ENCODE measurements at places on chromosomes 12 and 14.
A peak's percentile ranks its signal among the peaks of the same experiment; 100 is the strongest.

- DNase-seq, result no peak
Measured at GRCh38 chr14:22255017-22255950, 333.7 kb downstream of the DAD1 start.

DNA sequence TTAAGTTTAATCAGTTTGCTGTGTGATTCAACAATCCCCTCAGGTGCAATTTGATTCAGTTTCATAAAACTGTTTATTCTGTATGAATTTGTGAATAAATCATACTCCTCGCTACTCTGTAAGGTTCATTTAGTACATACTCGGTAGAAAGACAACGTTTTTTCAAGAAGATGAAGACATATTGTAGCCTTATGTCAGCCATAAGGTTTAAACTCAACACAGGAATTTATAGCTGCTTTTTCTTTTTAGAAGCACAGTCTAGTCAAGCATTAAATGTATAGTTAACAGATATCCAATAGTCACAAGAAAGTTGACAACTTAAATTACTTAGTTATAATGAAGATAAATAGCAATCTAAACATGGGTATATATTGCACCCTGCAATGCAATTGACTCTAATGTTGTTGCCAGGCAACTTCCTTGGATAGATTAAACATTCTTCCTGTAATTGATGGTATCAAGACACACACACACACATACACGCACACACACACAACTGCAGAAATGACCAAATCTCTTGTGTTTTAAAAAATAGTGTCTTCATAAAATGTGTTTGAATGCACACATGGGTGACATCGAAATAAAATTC lies 151.5 kb upstream of the MGAT4C start:
- DNase-seq, result no peak

GRCh38 chr12:113007166-113007565 lies 28.8 kb downstream of the OAS2 start:
- DNase-seq, result peak; percentile 60

- no peak for DNase-seq
Measured at GRCh38 chr14:104751539-104752422, 1.2 kb upstream of the SIVA1 start.

GRCh38 chr12:121580959-121581685 lies at the start of gene KDM2B:
KDM2B (minus strand) TSS chr12:121581023; CDS start chr12:121580911, 112 bp downstream.
- DNase-seq, result peak; percentile 72

- no peak for DNase-seq
Measured at GRCh38 chr14:24789378-24789884, 155.4 kb upstream of the GZMB start.

GRCh38 chr12:23816394-23816851 lies 133.0 kb downstream of the SOX5 start:
- no peak for DNase-seq

DNA sequence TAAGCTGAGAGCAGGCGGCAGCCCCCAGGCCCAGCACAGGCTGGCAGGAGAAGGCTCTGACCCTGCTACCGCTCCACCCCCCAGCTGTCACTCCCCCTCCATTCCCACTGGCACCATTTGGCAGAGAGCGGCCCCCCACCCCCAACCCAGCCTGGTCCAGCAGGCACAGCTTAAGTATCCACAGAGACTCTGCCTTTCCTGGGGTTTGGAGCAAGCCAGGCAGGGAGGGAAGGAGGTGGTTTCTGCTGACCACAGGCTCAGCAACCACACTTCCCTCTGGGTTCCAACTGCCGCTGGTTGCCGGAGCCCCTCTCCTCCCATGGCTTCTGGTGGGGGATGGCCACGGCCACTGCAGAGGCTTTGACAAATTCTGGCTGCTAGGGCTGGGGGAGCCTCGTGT lies 30.5 kb upstream of the CCND2 start:
- DNase-seq, result no peak

DNA sequence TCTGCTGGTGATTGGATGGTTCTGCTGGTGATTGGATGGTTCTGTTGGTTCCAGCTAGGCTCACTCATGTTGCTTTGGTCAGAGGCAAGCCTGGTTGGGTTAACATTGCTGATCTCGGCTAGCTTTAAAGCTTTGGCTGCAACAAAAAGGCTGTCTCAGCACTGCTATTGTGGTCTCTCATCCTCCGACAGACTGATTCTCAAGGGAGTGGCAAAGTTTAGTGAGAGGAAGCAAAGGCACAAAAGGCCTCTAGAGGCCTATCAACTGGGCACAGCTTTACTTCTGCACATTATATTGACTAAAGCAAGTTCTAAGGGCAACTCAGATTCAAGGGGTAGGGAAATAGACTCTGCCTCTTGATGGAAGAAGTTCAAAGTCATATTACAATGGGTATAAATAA lies 84.7 kb upstream of the LGR5 start:
- no peak for DNase-seq

DNA sequence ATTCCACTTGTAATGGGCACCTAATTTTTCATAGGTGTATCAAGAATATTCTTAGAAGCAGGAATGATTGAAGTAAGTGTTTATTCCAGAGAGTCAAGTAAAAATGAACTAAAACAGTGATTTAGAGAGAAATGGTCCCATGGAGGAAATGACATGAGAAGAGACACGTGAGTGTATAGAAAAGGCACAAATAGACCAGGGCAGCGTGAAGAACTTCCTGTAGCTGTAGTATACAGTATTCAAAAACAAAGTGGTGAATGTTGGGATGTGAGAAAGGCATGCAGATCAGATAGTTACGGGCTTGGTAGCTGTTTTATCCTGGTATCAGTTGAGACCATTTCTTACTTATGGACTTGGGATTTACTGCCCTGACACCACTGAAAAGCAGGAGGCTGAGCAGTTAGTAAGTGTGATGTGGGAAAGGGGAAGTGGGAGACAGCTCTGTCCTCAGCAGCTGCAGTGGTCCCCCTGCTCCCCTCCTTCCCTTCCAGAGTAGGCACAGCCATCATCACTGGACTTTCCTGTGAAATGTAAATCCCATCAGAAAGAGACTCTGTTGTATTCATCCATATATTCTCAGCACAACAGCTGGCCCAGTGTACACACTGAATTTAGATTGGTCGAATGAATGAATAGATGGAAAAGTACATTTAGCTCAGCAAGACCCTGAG lies 16.8 kb upstream of the TESPA1 start:
- DNase-seq, result no peak

- DNase-seq, result no peak
Measured at GRCh38 chr12:112705037-112705632, 86.4 kb upstream of the RPH3A start.

DNA sequence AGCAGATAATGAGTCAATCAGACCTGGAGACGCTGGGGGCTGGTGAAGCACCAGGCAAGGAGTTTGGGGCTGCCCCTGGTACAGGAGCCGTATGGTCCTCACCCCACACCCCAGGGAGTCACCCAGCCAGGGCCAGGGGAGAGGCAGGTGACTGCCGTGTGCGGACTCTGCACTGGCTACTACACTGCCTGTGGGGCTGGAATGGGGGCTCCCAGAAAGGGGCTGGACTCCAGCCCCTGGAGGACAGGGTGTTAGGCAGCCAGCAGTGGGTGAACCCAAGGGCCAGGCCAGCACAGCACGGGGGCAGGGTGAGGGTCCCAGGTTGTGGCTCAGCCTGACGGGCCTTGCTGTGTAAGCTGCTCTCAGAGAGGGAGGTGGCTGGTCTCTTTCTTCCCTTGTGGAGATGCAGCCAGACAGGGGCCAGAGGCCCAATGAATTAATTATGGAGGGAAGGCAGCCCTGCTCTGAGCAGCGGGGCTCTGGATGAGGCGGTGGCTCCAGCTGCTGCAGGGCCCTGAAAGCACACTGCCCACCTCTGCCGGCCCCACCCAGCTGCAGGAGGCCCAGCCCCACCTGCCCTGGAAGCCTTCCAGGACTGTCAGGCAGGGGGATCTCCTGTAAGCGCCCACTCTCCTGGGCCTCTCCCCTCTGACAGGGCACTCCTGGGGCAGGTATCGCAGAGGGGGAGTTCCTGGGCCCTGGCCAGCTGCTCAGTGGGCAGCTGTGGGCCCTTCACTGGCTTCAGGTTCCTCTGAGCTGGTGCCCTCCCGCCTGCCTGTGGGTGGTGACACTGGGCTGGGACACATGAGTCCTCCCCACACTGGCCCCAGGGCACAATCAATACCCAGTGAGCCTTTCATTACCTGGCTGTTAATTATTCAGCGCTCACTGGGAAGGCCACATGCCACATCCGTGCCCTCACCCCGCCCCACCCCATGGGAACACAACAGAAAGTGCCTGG lies 142.5 kb upstream of the C14orf180 start:
- no peak for DNase-seq

DNA sequence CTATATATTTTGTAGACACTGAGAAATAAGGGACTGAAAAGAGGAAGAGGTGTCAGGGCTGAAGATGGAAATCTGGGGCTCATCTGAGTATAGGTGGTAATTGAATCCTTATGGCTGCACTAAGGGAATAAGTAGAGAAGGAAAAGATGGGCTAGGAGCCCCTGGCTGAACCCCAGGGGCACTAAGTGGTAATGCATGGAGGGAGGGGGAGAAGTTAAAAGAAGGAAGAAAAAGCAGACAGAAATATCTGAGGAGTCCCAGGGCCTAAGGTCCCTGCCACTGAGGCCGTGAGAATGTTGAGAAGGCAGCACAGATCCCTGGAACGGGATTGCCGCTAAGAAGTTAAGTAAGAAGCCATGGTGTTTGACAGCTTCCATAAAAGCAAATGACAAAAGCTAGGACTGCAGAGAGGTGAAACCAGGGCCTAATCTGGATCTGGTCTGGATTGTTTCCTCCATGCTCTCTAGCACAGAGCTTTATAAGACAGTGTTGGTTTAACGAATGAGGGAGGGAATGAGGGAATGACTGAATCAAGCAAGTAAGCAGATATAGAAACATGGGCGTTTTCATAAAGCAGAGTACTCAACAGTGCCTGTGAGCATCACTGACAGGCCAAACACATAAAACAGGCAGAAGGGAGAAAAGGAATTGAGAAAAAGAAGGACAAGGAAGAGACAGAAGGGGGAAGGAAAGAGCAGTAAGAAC lies 92.9 kb downstream of the HMGA2 start:
- DNase-seq, result no peak

GRCh38 chr14:85239791-85240190 lies 290.2 kb upstream of the FLRT2 start:
- no peak for DNase-seq

GRCh38 chr12:108215458-108215857 lies 86.4 kb downstream of the WSCD2 start:
- DNase-seq, result no peak

GRCh38 chr14:104865081-104865630 lies at the start of gene CEP170B:
CEP170B (plus strand) TSS chr14:104865268; CDS start chr14:104868451, 3,183 bp downstream.
- peak; percentile 23 for DNase-seq

GRCh38 chr12:93011100-93011499 lies 82.0 kb upstream of the EEA1 start:
- no peak for DNase-seq

DNA sequence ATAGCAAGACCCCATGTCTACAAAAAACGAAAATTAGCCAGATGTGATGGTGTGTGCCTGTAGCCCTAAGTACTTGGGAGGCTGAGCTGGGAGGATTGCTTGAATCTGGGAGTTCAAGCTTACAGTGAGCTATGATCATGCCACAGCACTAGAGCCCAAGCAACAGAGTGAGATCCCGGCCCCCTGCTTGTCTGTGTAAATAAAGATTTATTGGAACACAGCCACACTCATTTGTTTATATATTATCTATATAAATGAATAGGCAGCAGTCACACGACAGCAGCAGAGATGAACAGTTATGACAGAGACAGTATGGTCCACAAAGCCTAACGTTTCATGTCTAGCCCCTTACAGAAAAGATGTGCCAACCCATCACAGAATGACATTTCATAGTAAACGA lies 14.8 kb downstream of the DDX54 start:
- DNase-seq, result no peak

DNA sequence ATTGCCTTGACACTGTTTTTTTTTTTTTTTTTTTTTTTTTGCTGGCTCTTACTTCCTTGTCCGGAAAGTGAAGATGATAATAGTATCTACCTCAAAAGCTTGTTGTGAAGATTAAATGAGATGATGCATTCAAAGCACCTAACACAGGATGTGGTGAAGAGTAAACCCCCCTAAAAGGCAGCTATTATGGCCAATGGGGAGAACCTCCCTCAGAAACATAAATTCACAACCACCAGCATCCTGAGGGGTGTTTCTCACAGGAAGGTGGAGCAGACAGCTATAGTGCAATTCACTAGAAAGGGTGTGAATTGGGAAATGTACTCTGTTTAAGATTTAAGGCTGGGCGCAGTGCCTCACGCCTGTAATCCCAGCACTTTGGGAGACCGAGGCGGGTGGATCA lies 85.4 kb upstream of the CRY1 start:
- DNase-seq, result no peak

DNA sequence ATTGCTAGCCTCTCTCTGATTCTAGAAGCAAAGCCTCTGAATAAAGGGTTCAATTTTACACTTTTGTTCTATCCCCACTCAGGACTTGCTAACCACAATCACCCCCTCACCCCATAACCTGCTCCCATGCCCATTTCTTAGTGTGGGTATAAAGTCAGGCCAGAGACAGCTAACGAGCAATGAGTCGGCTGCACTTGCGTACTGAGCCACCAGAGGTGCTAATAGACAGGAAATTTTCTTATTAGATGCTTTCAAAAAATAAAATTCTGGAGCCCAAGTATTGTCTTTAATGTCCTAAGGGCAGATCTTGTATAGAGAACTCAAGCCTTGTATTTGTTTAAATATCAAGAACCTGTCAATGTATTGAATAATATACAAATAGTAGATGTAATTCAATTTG lies 256.9 kb downstream of the SYT1 start:
- peak; percentile 8 for DNase-seq

GRCh38 chr12:104569346-104570173 lies 112.8 kb downstream of the CHST11 start:
- DNase-seq, result peak; percentile 40

DNA sequence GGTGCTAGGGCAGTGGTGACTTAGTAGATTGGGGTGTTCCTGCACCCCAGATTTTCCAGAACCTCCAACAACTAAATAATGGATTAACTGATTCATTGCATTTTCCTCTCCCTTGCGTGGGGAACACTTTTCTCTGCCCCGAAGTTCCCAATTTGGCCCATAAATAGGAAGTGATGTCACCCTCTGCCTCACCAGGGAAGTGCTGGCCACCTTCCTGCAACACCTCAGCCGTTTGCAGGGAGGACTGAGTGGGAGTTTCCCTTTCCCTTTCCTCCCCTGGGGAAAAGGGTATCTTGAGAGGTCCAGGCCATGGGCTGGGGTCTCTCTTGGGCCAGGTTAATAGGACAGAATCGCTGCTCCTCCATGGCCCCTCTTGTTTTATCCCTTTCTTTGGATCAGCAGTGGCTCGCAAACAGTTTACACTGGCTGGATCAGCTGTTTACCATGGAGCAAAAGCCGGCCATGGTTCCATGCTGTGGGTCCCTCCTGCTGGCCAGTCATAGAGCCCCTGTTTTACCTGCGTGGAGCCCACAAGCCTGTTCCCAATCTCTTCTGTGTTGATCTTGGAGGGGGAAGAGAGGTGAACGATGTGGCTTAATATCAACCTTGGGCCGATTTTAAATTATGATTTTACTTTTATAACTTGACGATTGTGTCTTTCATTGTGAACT lies 91.6 kb upstream of the VRK1 start:
- no peak for DNase-seq

DNA sequence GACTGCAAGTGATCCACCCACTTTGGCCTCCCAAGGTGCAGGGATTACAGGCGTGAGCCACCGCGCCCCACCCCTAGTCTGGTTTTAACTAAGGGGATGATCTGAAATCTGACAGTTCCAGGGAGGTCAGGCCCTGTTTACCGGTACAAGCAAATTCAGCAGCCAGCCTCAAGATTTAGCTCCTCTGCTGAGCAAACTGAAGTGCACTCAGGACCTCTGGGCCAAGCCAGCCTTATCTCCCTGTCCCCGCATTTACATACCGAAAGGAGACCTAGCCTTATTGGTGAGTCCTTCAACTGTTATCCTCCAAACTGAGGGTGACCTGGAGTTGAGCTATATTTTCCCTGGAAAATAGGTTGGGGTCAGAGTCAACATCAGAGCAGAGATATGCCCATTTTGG lies 835 bp upstream of the ABHD4 start:
- DNase-seq, result no peak

Data from fibroblast of pulmonary artery (primary cell).